ENCODE measurements at places on chromosomes 11 and 22.

GRCh38 chr22:33986167-33986771 lies 66.0 kb upstream of the LARGE1 start:
- no peak for DNase-seq

DNA sequence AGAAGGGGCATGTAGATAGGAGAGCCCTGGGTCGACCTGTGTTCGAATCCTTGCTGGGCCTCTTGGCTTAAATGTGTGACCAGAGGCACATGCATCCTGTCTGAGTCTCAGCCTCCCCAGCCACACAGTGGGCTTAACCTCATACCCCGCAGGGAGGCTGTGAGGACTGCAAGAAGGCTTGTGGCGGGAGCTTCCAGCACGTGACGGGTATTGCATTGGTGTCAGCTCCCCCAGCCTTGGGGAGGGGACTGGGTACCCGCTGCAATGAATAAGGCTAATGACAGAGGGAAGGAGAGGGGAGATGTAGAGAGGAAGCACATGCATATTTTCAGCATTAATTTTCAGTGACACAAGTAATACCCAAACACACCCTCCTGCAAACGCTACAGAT lies 8.1 kb downstream of the RASD2 start:
- no peak for DNase-seq

DNA sequence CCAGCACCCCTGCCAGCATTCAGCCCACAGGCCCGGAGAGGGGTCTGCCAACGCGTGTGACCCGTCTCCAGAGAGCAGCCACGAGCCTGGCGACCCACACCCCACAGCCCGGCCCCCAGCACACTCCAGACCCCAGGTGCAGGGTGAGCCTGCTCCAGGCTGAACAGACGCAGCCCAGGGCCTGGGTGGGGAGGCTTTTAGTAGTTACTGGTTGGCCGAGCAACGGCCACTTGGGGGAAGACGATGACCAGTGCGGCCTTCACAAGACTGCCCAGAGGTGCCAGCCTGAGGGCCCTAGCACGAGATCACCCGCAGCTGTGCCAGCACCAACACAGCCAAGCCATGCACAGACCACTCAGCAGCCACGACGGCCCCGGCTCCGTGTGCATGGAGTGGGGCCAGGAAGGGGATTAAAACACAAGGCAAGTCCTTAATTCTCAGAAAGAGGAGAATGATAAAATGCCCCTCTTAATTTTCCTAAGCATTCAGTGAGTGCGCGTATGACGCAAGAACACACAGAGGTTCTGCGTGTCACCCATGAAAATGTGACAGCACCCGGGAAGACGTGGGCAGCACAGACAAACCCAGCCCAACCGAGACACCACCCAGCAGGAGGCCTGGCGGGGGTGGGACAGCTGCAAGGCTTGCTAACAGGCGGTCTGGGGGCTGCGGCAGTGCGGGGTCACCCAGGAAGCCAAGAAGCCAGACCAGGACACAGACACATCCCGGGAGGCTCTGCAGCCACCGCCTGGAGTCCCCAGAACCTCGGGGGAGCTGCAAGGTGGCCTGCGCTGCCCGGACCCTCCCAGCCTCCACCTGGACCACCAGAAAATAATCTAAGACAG lies 47.6 kb downstream of the BRD1 start:
- no peak for DNase-seq

DNA sequence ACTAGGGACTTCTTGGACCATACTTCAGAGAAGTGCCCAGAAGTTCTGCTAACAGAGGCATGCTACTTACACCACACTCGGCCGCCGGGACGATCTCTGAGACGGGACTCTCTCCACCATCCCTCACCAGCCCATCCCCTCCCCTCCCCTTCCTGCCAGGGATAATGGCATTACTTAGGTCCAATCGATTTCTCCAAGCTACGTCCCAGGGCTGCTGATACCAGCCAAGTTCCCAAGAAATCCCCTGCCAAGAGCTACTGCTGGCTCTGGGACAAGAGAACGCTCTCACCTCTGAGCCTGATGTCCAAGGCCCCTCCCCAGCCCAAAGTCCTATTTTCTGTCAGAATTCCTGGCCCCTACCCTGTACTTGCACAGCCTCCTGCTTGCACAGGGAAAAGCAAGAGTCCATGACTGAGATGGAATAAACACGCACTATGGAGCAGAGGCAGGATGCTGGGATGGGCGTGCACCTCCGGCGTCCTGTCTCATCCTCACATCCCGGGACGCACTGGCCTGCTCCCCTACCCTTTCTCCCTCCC lies 42.7 kb downstream of the GDPD5 start:
- no peak for DNase-seq

Measured in CD4-positive, alpha-beta T cell treated with Interleukin-15 for 1 hour (primary cell).